ENCODE measurements at places on chromosomes 5 and 9.

GRCh38 chr5:74519161-74519571, 121.4 kb downstream of the ENC1 start:
- no peak for DNase-seq

- DNase-seq: no peak
These were observed 65.0 kb downstream of the DOCK8 start for GRCh38 chr9:279674-280073.

DNA sequence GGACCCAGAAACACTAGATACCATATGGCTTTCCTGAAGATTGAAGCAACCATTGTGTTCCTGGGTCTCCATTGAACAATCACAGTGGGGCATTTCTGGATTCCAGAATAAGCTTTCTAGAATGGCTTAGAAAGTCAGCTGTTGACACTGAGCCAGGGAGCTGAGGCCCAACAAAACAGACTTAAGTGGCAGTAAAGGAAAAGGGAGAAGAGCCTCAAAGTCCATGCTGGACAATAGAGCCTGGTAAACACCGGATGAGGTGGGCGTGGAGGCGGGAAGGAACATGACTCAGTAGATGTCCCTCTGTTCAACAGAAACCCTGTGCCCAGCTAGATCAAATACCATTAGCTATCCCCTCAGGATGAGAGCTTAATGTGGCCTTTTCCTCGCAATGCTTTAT, 14.8 kb downstream of the SPARC start:
- no peak for DNase-seq

GRCh38 chr5:3118340-3118739, 366.9 kb upstream of the IRX2 start:
- DNase-seq: no peak

- DNase-seq: no peak
These were observed 1.5 kb downstream of the AFF4 start for GRCh38 chr5:132961887-132962286.

- no peak for DNase-seq
These were observed 107.8 kb upstream of the NR4A3 start for GRCh38 chr9:99713838-99714306.

- DNase-seq: no peak
These were observed 18.7 kb downstream of the IFT74 start for GRCh38 chr9:26974927-26975326.

- DNase-seq: no peak
These were observed 24.4 kb upstream of the TDRD7 start for GRCh38 chr9:97387504-97387886.

DNA sequence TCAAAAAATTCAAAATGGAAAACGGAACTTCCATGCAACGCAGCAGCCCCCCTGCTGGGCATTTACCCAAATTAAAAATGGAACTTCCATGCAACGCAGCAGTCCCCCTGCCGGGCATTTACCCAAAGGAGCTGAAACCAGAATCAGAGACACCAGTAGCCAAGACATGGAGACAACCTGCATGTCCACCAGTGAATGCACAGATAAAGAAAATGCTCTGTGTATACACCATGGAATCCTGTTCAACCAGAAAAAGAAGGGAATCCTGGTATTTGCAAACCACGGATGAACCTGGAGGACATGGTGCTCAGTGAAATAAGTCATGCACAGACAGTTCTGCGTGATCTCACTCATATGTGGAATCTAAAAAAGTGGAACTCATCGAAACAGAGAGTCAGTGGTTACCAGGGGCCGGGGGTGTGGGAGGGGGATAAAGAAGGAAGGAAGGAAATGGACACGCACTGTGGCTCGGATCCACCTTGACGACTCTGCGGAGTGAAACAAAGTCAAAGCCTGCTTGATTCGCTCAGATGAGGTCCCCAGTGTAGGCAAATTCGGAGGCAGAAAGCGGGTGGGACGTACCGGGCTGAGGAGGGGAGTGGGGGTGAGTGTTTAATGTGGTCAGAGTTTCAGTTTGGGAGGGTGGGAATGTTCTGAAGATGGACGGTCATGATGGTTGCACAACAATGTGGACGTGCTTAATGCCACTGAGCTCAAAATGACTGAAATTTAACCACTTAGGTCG, 40.2 kb upstream of the EXOC3 start:
- peak; percentile 97 for DNase-seq

DNA sequence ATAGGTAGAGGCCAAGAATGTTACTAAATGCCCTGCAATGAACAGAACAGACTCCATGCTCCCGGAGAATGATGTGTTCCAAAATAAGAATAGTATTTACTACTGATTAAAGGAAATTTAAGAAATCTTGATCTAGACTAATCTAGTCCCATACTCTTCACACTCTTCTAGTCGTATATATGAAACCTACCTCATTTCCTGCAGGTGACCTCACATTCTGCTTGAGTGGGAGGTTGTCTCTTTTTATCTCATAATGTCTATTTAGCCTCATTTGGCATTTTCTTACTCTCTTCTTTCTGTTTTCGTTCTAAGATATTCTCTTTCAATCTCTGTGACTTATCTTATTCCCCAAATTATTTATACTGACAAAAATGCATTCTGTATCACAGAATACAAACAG, 9.2 kb upstream of the SHOC1 start:
- DNase-seq: no peak

- no peak for DNase-seq
These were observed 510.4 kb upstream of the RGMB start for GRCh38 chr5:98263084-98263483.

DNA sequence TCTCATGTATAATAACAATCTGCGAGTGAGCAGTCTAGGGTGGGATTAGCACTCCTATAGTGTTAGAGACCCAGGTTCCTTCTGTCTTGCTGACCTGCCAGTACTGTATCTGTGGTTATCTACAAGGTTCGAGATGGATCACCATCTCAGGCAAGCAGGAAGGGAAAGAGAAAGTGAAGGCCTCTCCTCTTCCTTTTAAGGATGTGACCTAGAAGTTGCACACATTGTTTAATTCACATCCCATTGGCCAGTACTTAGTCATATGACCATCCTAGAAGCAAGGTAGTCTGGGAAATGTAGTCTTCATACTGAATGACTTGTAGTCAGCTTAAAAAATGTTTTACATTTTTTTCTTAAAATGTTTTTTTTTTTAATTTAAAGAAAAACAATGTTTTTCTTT, 168.6 kb downstream of the CARTPT start:
- peak; percentile 92 for DNase-seq

- DNase-seq: no peak
These were observed 101.3 kb downstream of the PAM start for GRCh38 chr5:102856389-102856777.

GRCh38 chr5:142432369-142432863, 107.6 kb upstream of the SPRY4 start:
- no peak for DNase-seq

DNA sequence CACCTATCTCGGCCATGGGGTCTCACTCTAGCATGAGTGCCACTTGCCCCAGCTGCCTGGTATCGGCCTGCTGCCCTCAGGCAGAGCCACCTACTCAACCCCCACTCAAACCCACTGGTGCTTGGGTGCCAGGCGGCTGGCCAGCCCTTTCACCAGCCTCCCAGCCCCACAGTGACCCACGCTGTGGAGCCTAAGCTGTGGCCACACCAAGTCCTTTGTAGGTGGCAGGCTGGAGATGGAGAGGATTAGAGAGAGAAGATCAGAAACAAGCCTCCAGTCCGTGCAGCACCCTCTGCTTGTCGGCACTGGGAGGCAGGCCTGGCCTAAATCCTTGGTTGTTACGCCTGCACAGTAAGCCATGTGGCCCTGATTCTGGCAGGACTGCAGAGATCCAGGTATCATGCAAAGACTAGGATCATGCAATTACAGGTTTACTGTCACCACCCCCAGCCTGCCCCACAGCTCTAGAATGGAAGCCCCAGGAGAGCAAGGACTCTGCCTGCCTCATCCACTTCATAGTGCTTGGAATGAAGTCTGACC, 171.7 kb downstream of the COL23A1 start:
- no peak for DNase-seq

DNA sequence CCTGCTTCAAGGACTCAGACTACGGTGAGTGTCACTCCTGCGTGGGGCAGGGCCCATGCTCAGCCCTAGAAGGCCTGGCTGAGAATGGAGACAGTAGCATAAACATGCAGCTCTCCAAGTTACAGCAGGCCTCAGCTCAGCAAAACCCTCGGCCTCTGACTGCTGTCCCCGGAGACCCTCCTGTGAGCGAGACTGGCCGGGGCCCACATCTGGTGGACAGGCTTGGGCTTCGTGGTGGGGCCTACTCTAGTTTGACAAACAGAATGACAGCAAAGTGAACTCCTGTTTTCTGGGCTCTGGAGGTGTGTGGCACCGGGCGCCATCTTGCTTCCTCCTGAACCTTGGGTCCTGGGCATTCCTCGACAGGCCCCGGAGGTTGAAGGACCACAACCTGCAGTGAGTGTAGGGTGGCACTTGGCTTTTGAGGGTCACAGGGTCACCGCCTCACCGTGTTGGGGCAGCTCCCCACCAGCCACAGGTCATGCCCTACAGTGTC, 97.5 kb downstream of the PHF2 start:
- DNase-seq: no peak

DNA sequence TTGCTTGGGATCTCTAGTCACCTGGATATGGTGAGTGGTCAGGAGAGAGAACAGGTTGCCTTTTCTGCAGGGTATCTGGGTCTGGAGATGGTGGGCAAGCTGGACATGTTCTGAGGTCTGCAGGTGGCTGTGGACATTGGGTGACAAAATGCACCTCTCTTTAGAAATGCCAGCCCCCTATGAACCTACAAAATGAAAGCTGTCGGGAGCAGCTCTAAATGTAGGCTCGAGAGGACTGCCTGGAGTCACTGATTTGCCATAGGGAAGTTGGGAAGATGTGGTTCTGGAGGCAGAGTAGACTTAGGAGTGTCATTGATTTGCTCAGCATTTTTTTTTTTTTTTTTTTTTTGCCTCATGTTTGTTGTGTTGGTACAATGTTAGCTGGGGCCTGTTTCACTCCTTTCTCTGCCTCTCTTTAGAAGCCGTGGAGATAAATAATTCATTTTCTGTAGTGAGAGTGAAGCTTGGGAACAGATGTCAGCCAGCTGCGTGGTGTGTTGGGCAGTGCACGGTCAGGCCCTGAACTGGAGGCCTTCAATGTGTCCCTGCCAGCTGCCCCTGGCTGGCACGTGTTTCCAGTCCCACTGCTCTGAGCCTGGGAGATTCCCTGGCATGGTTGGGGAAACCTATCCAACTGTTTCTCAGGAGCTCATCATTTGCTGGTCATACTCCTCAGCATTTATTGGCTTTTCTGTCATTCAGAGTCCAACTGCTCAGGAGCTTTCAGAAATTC, 5.4 kb downstream of the RGS3 start:
- no peak for DNase-seq

GRCh38 chr5:166045961-166046360, 2245.5 kb upstream of the WWC1 start:
- no peak for DNase-seq

- no peak for DNase-seq
These were observed 149.4 kb downstream of the CD180 start for GRCh38 chr5:67047160-67047559.

DNA sequence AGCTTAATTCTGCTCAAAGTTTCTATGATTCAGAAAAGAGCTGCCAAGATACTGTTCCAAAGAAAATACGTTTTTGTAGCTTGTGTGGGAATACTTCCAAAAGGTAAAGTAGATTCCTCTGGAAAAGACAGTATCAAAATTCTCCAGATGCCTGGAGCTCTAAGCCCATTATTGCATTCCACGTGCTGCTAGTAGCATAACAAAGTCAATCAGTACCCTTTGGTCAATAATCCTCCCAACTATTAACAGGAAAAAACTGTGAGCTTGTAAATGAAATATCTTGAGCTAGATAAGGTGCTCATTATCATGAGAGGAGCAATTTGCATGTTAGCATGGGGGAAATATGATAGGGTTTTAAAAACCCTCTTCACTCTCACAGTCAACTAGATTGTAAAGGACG, 229.5 kb upstream of the TYRP1 start:
- DNase-seq: no peak

DNA sequence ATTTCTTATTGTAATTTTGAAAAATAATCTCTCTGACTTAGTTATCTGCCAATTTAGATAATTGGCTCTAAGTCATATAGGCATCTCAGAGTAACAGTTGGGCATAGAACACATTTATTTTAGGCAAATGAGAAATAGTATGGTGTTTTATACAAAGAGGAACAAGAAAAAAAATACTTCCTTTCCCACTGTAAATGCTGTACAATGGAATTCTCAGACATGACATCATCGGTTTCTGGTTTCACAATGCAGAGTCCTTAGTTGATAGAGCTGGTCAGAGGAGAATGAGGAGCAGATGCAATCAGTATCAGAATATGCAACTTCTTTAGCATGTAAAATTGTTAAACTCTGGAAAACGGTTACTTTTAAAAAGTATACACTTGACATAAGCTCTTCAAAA, 49.4 kb downstream of the PLK2 start:
- peak; percentile 71 for DNase-seq

GRCh38 chr5:145811834-145812625, 23.1 kb downstream of the PRELID2 start:
- peak; percentile 62 for DNase-seq

GRCh38 chr5:114153833-114154232, 208.0 kb upstream of the KCNN2 start:
- DNase-seq: no peak

DNA sequence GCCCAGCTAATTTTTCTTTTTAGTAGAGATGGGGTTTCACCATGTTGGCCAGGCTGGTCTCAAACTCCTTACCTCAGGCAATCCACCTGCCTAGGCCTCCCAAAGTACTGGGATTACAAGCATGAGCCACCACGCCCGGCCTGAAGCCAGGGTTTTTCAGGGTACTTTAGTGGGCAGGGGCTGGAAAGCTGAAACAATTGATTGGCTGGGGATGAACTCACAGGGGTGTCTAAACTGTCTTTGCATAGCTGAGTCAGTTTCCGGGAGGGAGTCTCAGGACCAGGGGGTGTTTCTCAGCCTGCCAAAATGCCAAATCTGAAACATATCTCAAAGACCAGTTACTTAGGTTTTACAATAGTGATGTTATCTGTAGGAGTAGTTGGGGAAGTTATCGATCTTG, 46.1 kb downstream of the PRUNE2 start:
- DNase-seq: no peak

DNA sequence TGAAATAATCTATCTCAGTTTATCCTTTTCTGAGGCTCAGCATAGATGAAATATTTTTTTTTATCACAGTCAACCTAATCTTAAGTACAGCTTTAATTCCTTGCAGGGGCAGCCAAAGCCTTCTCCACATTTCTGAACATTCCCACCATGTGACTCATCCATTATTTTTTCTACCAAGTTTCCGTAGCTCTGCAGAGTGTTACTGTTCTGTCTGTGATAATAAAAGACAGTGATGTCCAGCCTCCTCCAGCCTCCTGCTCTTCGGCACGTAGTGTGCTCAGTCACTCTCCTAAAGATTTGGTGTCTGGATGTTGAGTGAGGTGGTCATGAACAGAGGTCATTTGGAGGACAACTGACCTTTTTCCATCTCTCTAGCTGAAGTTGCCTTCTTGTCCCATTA, 338.1 kb upstream of the ADAMTS16 start:
- DNase-seq: no peak

GRCh38 chr5:174895360-174895759, 171.0 kb downstream of the MSX2 start:
- DNase-seq: no peak

- no peak for DNase-seq
These were observed 533.5 kb downstream of the RAB3C start for GRCh38 chr5:59116231-59116865.

- no peak for DNase-seq
These were observed 2085.7 kb upstream of the C9orf72 start for GRCh38 chr9:29659014-29659413.

Measured in MV-4-11 (cell line).